ENCODE measurements at places on chromosomes 4 and X.

- no peak for DNase-seq
Measured at GRCh38 chr4:88725143-88725542, 27.5 kb upstream of the NAP1L5 start.

GRCh38 chr4:95319169-95319568 is 229.6 kb downstream of the UNC5C start:
- no peak for DNase-seq

- no peak for DNase-seq
Measured at GRCh38 chr4:55030589-55030988, 94.8 kb downstream of the KDR start.

- DNase-seq, result peak; percentile 27
Measured at GRCh38 chr4:169009286-169010124, 550 bp downstream of the CBR4 start.

DNA sequence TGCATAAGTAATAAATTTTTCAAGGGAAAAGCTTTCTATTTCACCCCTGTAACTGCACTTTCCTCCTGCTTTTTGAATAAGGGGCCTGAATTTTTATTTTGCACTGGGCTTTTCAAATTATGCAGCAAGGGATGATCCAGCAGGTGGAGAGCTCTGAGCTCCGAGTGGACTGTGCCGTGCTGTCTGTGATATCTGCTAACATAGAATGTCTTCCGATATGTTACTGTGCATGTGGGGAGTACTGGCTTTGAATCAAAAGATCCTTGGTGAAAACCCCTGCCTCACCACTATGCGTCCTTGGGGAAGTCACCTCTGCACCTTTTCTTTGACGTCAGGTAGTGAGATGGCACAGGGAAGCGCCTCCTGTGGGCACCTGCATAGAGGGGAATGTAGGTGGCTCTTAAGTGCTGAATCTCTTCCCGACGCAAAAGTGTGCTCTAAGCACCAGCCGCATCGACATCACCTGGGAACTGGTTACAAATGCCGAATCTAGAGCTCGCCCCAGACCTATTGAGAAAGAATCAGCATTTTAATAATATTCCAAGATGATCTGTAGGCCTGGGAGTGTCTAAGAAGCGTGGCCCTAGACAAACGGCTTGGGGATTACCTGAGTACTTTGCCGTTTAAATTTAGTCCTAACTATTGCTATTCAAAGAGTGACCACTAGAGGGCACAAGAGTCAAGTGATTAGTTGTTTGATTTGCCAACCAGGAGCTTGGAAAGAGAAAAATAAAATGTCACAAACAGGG is 19.2 kb upstream of the WFS1 start:
- no peak for DNase-seq

DNA sequence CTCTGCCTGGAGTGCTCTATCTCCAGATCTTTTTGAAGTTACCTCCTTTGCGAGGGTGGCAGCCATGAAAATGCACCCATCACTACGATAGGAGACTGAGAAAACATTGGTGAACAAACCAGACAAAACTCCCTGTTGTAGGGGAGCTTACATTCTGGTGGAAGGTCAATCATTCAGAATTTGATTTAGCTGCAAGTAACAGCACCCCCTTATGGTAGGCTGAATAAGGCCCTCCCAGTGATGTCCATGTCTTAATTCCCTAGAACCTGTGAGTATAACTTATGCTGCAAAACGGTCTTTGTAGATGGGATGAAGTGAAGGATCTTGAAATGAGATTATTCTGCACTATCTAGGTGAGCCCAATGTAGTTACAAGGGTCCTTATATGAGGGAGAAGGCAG is 5.6 kb upstream of the TEC start:
- no peak for DNase-seq

GRCh38 chr4:92969650-92970379 is 666.0 kb downstream of the GRID2 start:
- no peak for DNase-seq

DNA sequence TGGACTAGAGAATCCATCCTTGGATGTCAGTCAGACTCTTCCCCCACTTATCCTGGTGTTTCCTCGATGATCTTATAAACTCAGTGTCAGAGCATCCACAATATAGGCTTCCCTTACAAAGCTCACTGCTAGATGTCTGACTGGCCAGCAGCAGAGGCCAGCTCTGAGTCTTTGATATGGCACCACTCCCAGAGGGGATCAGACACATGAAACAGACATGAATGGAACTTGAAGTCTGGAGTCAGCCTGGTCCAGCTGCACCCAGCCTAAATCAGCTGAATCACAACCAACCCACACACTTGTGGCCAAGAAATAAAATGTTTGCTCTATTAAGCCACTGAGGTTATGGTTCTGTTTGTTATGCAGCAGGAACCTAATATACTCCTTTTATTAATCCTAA is 129.6 kb upstream of the MED14 start:
- DNase-seq, result no peak

- no peak for DNase-seq
Measured at GRCh38 chr4:105060628-105061027, 86.0 kb upstream of the TET2 start.

DNA sequence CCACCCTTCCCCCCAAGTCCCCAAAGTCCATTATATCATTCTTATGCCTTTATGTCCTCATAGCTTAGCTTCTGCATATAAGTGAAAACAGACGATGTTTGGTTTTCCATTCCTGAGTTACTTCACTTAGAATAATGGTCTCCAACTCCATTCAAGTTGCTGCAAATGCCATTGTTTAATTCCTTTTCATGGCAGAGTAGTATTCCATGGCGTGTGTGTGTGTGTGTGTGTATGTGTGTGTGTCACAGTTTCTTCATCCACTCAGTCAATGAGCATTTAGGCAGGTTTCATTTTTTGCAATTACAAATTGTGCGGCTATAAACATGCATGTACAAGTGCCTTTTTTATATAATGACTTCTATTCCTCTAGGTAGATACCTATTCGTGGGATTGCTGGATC is 107.5 kb upstream of the GALNT7 start:
- DNase-seq, result no peak

DNA sequence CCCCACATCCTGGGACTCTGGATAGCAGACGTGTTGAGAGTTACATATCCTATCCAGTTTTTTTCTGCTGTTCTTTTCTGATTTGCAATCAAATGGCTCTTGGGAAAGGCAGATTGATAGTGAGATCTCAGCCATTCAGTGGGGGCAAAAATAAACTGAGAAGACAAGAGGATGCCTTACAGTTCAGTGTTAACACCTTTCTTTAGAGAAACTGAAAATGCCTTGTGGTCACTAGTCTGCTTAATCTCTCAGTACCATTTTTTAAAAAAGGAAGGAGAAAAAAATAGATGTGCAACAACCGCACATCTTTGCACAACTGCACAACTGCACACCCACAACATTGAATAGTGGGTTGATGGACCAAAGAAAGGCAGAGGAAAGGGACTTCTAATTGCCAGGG is 109.3 kb downstream of the ARHGEF9 start:
- DNase-seq, result no peak

- no peak for DNase-seq
Measured at GRCh38 chr4:67436742-67437141, 108.6 kb downstream of the CENPC start.

DNA sequence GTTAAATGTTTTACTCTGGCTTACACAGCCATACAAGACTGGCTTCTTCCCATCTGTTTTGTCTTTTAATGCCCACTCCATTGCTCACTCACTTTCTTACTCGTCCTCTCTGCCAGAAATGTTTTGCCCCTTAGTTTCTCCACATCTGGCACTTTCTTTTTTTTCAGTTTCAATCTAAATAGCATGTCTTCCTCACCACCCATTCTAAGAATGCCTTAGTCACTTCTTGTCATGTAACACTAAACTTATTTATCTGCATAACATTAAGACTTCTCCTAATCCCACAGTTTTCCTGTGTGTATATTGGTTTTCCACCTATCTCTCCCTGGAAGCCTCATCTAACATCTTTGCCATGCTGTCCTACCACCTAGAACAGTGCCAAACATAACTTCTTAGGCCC is 119.3 kb downstream of the ADAMTS3 start:
- DNase-seq, result no peak

DNA sequence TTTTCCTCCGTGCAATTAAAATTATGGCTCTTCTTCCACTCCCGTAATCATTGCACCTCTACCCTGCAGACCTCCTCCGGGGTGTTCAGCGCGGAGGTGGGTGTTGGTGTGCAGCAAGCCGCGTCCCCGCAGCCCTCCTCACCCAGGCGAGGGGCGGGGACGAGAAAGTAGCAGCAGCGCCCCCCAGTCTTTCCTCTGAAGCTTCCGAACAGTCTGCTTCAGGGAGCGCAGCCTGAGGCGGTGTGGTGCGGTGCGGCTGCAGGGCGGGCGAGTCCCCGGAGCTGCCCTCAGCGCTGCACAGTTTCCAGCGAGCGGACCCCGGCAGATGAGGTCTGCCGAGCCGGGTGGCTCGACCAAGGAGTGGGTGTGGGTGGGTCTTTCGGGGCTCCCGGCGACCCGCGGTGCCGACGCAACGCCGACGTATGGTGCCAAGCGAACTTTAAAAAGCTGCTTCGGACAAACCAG is at the start of gene FRAS1:
Gene FRAS1, plus strand, starts transcription at position 189 of the 465 bp plus-strand sequence. CDS start 687 bp downstream, outside the sequence.
- no peak for DNase-seq

DNA sequence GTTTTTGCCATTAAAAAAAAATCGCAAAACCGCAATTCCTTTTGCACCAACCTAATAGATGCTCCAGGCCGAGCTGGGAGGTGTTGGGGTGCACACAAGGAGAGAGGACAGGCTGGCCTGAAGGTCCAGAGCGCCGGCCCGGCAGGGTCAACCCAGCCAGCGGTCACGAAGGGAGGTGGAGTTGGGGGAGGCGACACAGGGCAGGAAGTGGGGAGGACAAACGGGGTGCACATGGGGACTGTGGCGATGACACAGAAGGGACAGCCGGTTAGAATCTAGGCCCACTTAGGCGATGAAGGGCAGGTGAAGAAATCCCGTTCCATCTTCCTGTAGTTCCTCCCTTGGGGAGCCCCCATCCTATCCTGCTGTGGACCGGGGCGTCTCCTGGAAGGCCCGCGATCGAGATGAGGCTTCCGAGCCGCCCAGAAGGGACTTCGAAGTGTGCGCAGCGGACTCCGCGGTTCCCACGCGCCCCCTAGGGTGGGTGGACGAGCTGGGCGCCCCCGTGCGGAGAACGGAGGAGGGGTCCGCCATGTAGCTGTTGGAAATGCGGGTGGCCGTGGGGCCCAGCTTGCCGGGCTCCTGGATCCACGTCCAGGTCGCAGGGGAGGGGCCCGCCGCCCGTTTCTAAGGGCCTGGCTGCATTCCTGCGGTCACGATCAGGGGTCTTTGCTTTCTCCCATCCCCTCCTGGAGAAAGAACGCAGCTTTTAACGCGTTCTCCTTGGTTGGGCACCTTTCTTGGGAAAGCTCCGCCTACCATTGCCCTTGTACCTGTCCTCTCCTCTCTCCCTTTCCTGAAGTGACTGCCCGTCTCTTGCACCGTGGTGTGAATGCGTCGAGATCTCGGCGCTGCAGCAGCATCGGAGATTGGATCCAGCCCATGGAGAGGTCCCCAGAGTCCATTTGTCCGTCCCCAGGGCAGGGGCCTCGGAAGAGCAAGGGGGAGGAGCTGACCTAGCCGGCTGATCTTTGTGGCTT is 17.0 kb upstream of the HPF1 start:
- no peak for DNase-seq

GRCh38 chr4:53478671-53479456 is 101.4 kb downstream of the FIP1L1 start:
- no peak for DNase-seq

GRCh38 chr4:83316459-83317165 is 18.0 kb downstream of the HPSE start:
- no peak for DNase-seq

GRCh38 chr4:139786494-139787354 is 121.1 kb downstream of the MGST2 start:
- no peak for DNase-seq

Measured in stimulated activated CD8-positive, alpha-beta memory T cell treated with anti-CD3 and anti-CD28 coated beads, Interleukin-4, amount 100 ng/mL, for 1 hour (primary cell).